Astrocyte of the hippocampus (primary cell): ENCODE measurements at places on chromosomes 16 and 17.

GRCh38 chr17:81221371-81221841, 1.4 kb downstream of the CEP131 start:
- DNase-seq, result peak; percentile 45

DNA sequence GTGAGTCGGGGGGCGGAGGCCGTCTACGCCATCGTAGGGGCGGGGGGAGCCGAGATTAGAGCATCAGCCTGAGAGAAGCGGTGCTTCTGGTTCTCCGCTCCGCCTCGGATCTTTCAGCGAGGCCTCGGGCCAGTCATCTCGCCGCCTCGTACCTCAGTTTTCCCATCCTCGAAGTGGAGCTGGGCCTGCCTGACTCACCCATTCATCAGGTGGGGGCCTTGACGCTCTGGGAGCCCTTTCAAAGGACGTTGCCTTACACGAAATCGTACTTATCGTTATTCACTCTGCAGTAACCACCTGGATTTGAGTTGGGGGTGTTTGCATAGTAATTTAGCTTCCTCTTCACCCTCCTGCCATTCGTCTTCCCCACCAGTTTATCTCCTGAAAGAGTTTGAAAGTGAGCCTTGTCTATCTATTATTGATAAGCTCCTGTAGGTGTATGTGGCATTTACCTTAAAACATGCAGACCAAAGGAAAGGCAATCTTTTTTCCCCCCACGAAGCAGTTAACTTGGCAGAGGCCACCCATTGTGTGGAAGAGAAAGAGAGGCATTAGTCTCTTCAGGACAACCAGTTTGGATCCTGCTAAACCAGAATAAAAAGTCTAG, 674 bp downstream of the TAF15 start:
- no peak for DNase-seq

DNA sequence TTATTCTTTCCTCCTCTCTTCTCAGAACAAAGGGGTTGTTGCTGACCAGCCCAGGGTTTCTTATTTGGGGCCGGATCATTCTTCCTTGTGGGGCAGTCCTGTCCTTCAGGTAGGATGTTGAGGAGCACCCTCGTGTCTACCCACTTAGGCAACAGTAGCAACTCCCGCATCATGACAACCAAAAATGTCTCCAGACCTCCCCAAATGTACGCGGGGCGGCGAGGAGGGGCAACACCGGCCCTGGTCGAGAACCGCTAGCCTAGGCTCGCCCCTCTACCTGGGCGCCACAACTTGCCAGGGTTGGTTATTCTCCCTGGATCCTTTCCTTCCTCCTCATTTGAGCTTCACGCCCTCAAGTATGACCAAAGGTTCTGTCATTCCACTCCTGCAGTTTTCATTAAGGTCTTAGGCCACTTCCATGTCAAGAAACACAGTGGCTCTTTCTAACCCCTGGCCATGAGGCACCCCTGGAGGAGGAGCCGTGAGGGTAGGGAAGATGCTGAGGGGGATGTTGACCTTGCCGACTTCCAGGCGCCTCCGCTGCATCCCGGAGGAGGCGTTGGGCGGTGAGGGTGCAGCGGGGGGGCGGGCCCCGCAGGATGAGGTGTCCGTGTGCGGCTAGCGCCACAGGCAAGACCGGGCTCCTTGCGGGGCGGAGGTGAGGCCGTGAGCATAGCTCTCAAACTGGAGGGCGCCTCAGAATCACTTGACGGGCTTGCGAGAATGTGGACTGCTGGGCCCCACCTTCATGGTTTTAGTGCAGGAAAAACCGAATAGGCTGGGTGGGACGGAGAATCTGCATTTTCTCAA, 712 bp upstream of the SPECC1 start:
- no peak for DNase-seq

GRCh38 chr16:68331879-68332410, 21.1 kb downstream of the PRMT7 start:
- peak; percentile 83 for DNase-seq

DNA sequence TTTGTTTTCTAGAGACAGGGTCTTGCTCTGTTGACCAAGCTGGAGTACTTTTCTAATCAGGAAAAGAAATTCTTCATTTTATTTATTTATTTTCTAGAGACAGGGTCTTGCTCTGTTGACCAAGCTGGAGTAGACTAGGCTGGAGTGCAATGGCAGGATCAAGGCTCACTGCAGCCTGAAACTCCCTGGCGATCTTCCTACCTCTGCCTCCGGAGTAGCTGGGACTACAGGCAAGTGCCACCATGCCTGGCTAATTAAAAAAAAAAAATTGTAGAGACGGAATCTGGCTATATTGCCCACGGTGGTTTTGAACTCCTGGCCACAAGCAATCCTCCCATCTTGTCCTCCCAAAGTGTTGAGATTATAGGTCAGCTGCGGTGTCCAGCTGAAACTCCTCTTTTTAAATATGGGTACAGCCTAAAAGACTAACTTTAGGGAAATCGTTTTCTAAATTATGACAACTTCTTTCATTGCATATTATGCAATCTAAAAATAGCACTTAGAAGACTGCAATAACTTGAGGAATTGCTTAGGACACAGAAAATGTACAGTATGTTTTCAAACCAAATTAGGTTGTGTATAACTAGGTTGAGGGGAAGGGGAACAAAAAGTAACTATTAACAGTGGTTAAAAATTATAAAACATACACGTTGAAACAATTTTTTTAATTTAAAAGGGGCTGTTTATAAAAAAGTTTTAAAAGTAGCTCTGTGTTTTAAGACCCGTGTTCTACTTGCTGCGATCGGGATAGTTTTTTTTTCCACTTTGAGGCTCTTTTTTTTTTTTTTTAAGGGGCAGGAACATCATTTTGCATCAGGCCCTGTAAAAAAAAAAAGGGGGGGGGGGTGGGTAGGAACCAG, 4.7 kb downstream of the PRAC1 start:
- no peak for DNase-seq

GRCh38 chr16:4583906-4584305, 27.8 kb downstream of the C16orf96 start:
- no peak for DNase-seq

DNA sequence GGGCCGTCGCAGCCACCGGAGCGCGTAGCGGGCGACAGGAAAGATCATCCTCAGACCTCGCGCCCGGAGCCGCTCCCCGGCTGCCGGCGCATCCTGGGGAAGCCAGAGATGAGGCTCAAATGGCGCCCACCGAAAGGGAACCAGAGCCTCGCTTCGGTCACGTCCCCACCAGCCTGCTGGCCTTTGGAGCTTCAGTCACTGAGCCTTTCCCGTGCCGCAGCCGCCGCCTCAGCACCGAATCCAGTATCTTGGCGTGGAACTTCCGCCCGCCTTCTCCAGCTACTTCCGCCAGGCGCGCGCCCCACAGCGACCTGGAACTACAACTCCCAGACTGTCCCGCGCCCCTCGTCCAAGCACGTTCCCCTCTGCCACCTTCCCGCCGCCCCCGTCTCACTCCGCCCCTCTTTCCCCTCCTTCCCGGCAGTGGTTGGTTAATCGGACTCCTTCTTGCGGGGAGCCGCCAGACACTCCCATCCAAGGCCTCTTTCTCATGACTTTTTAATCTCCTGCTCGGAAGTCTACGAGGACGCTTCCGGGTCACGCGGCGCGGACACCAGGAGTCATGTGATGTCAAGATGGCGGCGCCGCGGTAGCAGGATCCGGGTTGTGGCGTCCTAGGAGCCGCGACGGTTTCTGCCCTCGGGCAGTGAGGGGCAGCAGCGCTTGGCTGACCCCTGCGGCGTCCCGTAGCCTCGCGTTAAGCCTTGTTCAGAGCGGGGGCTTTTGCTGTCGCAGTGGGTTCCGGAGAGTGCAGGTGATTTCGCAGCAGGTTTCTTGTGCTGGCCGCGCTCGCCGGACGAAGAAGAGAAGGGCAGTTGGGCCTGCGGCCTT, at the start of the genes SMCR8 and TOP3A:
Gene SMCR8, plus strand, starts transcription at position 563 of the 831 bp plus-strand sequence. CDS start 497 bp downstream, outside the sequence.
Gene TOP3A, minus strand, starts transcription at position 264 of the 831 bp plus-strand sequence. Its CDS starts 216 bp downstream, at position 48.
- peak; percentile 99 for DNase-seq

DNA sequence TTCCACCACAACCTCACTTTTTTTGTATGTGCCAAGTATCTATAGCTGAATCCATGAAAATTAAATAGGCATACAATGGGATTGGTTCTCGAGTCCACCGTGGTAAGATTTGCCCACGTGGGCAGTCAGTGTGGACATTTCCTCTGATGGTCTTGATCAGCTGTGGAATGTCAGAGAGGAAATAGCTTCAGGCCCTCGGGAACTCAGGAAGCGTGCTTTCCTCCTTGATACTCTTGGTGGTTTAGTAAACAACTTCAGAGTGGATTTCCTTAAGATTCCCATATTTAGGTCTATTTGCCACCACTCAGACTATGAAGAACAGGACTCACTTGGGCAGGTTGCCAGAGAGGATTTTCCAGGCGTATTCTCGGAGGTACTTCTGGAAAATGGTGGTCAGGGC, 152.5 kb downstream of the VPS53 start:
- DNase-seq, result no peak

DNA sequence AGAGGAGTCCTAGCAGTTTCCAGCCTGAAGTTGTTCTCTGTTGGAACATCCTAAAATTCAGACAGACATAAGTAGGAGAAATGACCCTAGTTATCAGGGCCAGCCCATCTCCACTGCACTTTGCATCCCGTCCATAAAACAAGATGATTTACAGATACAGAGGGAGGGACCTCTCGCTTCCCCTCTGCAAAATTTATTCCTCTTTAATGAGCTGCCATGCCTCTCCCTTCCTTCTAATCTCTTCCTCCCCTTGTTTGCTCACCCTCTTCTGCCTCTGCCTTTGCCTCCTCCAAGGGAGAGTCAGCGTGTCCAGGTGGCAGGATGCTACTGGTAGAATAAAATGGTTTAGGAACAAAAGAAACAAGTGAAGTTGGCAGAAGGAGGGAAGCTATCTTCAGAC, 351.3 kb downstream of the SOX9 start:
- DNase-seq, result no peak
